Stimulated activated CD4-positive, alpha-beta T cell treated with anti-CD3 and anti-CD28 coated beads, TNF-alpha, amount 100 ng/mL, for 1 hour (primary cell): ENCODE measurements at places on chromosomes 2 and 18.

DNA sequence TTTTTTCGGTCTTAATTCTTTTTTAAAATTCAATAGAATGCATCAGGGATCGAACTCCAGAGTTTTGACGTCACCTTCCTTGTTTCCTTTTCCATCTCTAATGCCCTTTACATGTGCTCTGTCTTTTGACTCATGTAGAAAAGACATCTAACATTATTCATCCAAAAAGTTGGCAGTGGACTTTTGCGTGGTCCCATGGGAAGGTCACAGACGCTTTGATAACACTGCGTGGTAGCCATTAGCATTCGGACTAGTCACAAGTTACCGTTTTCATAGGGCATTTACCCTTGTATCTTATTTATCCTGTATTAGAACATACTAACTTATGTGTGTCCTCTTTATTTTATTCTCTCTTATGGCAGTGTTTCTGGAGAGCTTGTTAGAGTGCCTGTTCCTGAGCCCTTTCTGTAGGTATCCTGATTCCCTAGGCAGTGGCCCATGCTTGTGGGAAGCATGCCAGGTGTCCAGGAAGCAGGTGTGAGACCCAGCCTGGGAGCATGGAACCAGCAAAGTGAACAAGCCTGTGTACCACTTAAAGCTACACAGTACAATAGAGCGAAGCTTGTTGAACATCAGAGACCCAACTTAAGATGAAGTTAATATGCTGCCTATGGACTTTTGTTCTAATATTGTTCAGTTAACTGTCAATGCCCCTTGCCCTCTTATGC is 73.6 kb upstream of the RBM44 start:
- DNase-seq: no peak

- DNase-seq: no peak
Observed at GRCh38 chr2:23745068-23745725, 181.7 kb downstream of the ATAD2B start.

- no peak for DNase-seq
Observed at GRCh38 chr2:227748079-227748478, 2.4 kb downstream of the SCYGR8 start.

- no peak for DNase-seq
Observed at GRCh38 chr2:11056614-11057013, 98.7 kb upstream of the SLC66A3 start.

- no peak for DNase-seq
Observed at GRCh38 chr18:49100226-49100968, 149.6 kb upstream of the SMAD7 start.

DNA sequence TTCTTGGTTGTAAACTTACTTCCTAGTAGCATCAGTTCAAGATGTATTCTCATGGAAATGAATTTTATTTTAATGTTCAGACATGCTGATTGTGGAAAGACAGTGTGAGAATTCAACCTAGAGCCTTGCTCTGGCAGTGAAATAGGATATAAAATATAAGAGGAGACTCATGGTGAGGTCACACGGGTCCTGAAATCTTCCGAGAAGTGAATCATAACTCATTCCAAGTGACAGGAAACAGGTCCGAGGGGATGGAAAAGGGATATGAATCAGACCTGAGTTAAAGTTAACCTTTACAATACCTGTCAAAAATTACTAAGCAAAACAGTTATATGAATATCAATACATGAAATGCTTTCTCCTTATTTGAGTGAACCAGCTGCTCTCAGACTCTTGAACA is 185.2 kb upstream of the LRRTM1 start:
- no peak for DNase-seq

DNA sequence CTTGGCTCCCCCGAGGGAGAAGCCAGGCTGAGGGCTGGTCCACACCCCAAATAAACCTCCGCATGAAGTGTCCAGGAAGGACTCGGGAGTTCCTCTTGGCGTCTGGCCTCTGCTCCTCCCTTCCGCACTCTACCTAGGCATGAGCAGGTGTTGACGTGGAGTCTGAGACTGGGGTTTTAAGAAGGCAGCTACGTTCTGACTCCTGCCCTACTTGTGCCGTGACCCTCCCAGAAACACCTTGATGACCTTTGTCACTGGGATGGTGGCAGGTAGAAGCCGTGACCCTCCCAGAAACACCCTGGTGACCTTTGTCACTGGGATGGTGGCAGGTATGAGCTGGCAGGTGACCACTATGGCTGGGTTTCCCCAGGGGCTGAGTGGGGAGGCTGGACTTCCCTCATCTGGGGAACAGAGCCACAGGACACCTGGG is 54.8 kb downstream of the HS6ST1 start:
- DNase-seq: no peak

GRCh38 chr18:28039078-28039477 is 137.9 kb downstream of the CDH2 start:
- no peak for DNase-seq

DNA sequence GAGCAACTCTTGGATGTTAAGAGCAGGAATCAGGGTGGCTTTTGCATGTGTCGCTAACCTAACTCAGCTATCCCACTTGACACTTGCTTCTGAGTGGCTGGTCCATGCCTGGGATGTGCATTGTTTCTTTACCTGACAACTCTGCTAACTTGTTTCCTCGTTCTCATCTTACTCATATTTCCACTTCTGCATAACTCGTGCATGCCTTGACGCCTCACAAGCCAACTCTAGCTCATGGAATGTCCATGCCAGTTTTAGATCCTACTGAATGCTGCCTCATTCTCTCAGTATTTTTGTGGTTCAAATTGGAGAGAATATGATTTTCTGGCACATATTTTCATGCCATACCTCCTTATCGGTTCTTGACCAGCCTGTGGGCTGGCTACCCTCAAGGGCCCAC is 52.5 kb downstream of the CDCA7 start:
- no peak for DNase-seq

DNA sequence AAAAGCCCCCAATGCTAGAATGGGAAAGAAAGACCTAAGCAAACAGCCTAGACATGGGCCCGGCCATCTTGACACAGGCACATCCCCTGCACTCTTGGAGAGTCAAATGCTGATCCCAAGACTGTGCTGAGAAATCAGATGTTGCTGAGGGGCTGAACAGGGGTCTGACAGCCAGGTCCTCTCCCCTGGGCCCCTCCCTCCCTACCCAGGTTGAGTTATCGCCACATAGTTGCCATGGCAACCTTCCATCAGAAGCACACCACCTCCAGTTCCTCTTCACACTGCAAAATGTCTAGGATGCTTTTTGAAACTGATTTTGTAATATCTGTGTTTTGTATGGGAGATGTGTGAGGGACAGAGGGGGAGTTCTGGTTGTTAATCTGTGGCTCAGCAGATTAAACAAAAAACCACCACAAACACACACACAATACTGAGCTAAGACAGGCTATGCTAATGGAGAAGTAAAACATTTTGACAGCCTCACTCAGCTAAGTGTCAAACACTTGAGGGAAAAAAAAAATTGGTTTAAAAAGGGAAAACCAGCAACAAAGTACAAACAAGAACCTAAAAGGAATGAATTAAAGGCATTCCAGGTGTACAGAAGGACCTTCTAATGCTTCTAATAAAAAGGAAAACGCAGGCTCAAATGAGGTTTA is 88.2 kb downstream of the TMEM163 start:
- DNase-seq: no peak

DNA sequence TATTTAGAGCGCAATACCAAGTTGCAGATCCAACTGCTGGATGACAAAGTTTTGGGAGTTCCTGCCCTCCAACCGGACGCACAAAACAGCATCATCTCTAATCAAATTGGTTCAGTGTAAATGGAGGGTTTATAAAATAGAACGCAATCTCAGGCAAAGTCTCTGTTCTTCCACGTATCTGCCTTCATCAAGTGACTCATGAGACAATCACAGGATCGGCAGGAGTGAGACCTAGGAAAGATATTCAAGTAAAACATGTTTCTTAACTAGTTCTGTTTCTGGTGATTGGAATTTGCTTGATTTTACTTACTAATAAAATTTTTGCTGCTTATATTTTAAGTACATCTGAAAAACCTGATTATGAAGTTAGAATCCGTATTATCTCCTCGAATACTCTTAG is 7.6 kb downstream of the FZD5 start:
- no peak for DNase-seq

- no peak for DNase-seq
Observed at GRCh38 chr2:183463821-183464220, 339.6 kb downstream of the NUP35 start.

DNA sequence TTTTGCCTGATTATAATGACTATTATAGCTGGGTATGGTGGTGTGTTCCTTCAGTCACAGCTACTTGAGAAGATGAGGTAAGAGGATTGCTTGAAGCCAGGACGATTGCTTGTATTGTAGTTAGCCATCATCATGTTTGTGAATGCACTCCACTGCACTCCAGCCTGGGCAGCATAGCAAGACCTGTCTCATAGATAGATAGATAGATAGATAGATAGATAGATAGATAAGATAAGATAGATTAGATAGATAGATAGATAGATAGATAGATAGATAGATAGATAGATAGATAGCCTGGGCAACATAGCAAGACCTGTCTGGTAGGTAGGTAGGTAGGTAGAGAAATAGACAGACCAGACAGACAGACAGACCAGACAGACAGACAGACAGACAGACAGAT is 127.3 kb downstream of the MGAT5 start:
- DNase-seq: no peak

DNA sequence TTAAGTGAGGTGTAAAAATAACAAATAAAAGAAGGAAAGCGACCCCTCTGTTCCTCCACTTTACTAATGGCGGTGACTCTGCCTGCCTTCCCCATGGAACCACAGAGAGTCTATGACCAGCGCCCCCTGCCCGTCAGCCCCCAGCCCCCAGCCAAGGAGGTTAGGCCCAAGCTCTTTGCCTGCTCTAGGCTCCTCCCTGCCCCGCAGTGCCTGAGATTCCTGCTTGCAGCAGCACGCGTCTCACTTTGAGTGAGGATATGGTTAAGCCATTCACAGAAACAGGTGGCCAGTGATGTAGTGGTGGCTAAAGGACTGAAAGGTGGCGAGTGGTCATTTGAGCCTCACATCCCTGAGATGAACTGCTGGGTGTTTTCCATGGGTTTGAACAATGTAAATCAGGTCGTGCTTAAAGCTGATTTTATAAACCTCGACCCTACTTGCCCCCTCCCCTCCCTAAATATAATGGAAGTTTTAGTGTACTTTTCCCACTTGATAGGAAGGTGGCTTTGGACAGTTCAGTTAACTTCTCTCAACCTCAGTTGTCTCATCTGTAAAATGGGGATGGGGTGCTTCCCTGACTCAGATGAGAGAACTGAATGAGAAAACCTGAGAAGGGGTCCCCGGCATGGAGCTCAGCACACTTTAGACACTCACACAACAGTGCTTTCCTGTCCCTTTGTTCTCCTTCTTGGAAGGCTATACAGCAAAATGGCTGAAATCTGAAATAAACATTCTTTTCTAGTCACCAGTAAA is 46.5 kb downstream of the IL1RL2 start:
- no peak for DNase-seq

- DNase-seq: no peak
Observed at GRCh38 chr18:52322307-52322706, 17.7 kb upstream of the DCC start.

DNA sequence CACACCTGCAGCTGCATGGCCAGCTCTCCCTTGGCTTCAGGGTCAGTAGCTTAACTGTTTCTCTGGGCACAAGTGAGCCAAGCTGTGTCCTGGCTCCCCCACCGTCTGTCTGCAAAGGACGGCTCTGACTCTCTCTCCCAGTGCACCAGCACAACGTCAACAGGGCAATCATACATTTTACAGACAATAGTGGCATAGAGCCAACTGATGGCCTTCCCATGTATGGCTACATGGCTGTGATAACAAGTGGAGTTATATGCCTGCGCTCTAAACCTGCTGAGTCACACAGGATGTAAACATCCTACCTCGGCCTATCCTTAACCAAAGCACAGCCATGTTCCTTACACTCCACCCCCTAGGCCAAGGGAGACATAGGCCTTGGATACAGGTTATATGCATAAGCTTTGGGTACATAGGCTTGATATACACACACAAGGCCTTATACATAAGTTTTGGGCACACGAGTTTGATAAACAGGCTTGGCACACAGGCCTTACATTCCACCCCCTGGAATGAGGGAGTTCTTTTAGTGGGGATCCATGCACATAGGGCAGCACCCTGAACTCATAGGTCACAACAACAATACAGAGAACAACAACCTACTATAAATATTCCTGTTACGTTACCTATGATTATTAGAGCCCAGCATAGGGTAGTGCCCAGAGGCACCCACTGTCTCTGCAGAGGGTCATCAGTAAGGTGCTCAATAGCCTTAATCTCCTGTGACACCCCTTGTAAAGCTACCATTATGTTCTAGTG is 17.7 kb downstream of the PHOSPHO2 start:
- DNase-seq: no peak

DNA sequence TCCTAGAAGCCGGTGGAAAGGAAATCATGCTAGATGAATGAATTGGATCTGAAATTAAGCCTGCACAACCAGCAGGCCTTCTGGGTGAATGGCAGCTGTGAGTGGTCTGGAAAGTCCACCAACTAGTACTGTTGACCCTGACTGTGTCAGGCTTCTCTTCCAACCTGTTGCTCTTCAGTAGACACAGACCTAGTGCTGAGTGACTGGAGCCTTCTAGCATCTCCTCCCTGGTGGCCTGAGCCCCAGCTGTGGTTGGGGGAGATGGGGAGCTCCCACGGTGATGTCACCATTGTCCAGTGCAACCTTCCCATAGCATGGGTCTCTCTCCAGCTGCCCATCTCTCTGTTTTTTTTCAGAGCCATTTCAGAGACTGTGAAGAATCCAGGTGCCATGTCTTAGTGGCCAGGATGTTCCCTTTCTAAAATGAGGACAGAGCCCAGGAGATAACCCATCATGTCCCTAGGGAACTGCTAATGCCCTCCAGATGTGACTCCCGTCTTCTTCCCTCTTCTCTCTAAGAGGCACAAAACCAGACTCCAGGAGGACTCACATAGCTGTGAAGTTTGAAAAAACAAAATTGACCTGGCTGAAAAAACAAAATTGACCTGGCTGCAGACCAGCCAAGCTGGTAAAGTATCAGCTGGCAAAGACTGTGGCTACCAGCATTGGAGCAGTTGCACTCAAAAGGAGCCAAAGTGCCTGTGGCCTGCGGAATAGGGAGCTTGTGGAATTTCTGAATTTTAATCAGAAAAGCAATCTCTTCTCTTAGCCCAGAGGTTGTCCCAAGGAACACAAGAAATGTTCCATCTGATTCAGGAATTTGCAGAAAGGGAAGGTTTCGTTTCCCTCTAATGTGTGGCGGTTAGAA is 67.4 kb upstream of the RPL31 start:
- no peak for DNase-seq

DNA sequence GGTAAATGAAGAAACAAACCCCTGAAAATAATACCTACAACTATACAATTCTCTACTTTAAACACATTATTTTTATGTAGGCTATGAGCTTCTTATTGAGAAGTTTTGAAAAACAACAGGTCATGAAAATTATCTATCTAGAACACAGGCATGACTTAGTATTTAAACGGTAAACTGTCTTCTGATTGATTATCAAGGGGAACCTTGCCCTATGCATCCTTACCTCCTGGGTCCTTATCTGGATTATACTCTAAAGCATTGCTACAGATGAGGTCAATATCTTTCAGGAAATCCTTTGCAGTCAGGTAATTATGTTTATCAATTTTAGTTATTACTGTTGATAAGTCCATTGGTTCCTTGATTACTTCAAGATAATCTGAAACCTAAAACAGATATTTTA is 144.3 kb downstream of the ATAD2B start:
- DNase-seq: no peak
